Activated CD4-positive, alpha-beta memory T cell treated with anti-CD3 and anti-CD28 coated beads, Interleukin-2, amount 10 ng/mL, durations not matched to agents 7 days and 5 days (primary cell): ENCODE measurements at places on chromosomes 5 and 9. TPM values are rescaled to one million over a fixed set of nuclear protein-coding genes. Genes with fewer than 3 reads are reported as not detected.

Gene DDX4
- total RNA-seq: 0.83 TPM

Gene PCDHAC2
- total RNA-seq: not detected

Gene PFDN1
- 52.3 TPM for total RNA-seq

Gene CENPK
- 86.0 TPM for total RNA-seq

DNA sequence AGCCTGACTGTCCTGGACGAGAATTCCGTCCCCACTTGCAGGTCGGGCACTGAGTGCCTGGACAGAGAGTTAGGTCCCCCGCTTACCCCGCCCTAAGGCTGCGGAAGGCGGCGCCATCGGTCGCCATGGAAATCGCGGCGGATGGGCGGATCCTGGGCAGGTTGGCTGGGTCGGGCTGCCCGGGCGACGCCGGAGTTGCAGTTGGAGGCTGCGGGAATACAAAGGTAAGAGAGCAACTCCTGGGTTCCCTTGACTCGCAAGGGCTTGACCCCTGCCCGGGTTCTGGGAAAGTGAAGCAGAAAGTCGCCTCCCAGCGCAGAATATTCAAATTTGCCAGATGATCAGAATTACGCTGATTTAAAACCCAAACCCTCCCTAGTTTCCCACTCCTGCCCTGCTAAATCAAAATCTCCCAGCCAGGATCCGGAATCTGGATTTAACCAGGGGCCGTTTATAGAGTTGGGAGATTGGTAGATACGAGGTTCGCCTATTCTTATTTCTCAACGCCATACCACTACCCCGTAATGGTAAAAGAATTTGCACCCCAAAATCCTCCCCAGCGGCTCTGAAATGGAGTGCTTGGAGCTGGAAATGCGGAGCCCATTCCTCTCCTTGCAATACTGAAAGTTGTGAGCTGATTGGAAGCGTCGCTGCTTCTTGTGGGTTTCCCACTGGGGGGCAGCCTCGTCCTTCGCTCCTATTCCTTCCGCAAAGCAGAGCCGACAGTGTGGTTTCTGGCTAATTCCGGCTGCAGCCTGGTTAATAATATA lies 156.4 kb upstream of the RASEF start:
- no peak for DNase-seq

DNA sequence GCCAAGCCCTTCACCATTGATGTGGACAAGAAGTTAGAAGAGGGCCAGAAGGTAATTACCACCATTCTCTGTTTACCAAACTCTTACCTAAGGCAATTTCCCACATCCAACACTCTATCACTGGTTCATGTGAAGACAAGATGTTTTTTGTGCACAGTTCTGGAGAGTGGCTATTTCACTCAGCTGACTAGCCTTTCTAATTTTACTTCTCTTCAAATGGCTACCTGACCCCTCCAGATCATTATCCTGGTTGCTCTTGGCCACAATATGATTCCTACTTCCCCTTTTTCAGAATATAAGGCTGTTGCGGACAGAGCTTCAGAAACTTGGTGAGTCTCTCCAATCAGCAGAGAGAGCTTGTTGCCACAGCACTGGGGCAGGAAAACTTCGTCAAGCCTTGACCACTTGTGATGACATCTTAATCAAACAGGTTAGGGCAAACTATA lies 7.1 kb downstream of the KIF20A start:
- DNase-seq: no peak

DNA sequence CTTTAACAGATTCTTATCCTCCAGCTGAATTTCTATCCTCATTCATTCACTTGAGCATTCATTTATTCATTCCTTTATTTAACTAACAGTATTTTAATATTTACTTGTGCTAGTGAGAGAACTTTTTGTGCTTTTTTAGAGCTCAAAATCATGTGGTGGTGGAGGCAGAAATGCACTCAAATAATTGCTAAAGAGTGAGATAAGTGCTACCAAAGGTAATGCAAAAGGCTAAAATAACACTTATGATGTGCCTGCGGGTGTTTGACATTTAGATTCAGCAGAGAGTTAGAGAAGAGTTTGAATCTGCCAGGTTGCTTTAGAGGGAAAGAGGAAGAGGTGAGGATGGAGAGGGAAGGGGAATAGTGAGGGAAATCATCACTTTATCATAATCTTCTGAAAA lies 431.5 kb upstream of the EDIL3 start:
- DNase-seq: no peak

- no peak for DNase-seq
Observed at GRCh38 chr9:15349892-15350761, 43.1 kb upstream of the TTC39B start.

DNA sequence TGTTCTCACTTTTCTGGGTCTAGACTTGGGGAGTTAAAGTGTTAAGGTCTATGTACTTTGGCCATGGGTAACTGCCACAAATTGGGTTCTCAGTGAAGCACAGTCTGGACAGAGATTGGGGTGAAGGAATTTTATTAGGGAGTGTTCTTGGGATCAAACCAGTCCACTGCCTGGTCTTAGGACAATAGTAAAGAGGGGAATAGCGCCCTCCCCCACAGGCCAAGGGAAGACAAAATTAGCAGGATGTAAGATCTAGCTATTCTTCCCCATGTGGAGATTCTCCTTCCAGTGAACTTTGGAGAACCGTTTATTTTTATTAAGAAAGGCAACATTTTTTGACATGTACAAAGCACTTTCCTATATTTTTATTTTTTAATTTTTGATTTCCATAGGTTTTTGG lies 18.4 kb upstream of the RIC1 start:
- no peak for DNase-seq

GRCh38 chr5:19903611-19904010 lies 84.4 kb downstream of the CDH18 start:
- DNase-seq: no peak

- no peak for DNase-seq
Observed at GRCh38 chr5:4737868-4738267, 402.3 kb upstream of the ADAMTS16 start.
